ENCODE measurements at places on chromosomes 6 and 20. TPM values are rescaled to one million over a fixed set of nuclear protein-coding genes. Genes with fewer than 3 reads are reported as not detected.

DNA sequence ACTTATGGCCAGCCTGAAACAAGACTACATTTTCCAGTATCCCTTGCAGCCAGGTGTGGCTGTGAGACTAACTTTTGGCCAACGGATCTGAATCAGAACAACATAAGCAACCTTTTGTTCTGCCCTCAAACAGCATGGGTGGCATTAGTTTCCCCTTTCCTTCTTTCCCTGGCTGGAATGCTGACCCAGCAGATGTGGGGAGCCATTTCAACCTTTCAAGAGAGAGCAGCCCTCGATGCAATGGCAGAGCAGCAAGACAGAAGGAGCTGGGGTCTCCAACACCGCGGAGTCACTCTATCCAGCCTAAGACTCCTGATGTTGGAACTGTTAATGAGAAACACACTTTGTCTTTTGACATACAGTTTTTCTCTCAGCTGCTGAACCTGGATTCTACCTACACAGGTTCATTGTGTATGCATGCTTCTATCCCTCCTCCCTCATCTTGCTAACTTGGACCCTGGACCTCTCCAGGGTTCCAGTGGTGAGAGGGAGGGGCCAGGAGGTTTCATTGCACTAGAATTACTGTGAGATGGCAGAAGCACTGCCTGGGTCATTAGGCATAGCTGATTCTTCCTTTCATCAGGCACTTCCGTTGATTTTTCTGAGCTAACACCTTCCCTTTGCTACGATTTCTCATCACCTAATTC lies 28.8 kb upstream of the DDR1 start:
- H3K4me3 ChIP-seq, result no peak overlapping the region
- no peaks in the 10 kb centered on the region for H3K36me3 ChIP-seq
- no peaks in the 10 kb centered on the region for H3K27me3 ChIP-seq
- no peak overlapping the region for H3K27ac ChIP-seq
- no peaks in the 10 kb centered on the region for H3K4me1 ChIP-seq

DNA sequence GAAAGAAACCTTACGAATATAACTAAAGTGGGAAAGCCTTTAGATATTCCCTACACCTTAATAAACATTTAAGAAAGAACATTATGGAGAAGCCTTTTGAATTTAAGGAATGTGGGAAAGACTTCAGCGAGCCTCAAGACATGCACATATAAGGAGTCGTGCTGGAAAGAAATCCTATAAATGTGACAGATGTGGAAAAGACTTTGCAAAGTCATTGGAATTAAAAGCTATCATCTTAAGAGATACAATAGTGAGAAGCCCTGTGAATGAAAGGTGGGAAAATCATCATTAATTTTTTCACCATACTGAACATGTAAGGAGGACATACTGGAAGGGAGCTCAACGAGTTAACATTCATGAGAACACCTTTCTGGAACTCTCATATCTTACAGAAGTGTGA lies 650.5 kb upstream of the DEFB115 start:
- H3K36me3 ChIP-seq, result no peaks in the 10 kb centered on the region
- no peaks in the 10 kb centered on the region for H3K27me3 ChIP-seq
- no peaks in the 10 kb centered on the region for H3K4me1 ChIP-seq
- DNase-seq, result no peak
- H3K27ac ChIP-seq, result no peak overlapping the region

GRCh38 chr6:154526996-154527395 lies 16.5 kb upstream of the CNKSR3 start:
- H3K4me1 ChIP-seq, result no peaks in the 10 kb centered on the region
- H3K27me3 ChIP-seq, result no peaks in the 10 kb centered on the region
- H3K36me3 ChIP-seq, result no peaks in the 10 kb centered on the region
- no peak for DNase-seq
- no peak overlapping the region for H3K27ac ChIP-seq

- H3K36me3 ChIP-seq, result no peaks in the 10 kb centered on the region
- peaks cover 5% of the 10 kb centered on the region for H3K4me1 ChIP-seq
- no peak overlapping the region for H3K4me3 ChIP-seq
- peaks cover 2% of the 10 kb centered on the region for H3K27me3 ChIP-seq
- no peak for DNase-seq
- no peak overlapping the region for H3K27ac ChIP-seq
These were observed 1.1 kb downstream of the GJA10 start for GRCh38 chr6:89895276-89895874.

DAAM2 gene
- total RNA-seq, result 15.8 TPM

- H3K27ac ChIP-seq, result no peak overlapping the region
- H3K4me3 ChIP-seq, result no peak overlapping the region
- H3K36me3 ChIP-seq, result no peaks in the 10 kb centered on the region
- DNase-seq, result no peak
These were observed 96.2 kb upstream of the HMGN3 start for GRCh38 chr6:79330704-79331103.

TNNC2 gene
- not detected for total RNA-seq

- H3K27me3 ChIP-seq, result no peaks in the 10 kb centered on the region
- DNase-seq, result no peak
- no peaks in the 10 kb centered on the region for H3K36me3 ChIP-seq
- H3K27ac ChIP-seq, result no peak overlapping the region
- H3K4me3 ChIP-seq, result no peak overlapping the region
These were observed 12.6 kb upstream of the PCMTD2 start for GRCh38 chr20:64242797-64243475.

CCM2L gene
- 1.9 TPM for total RNA-seq

DNA sequence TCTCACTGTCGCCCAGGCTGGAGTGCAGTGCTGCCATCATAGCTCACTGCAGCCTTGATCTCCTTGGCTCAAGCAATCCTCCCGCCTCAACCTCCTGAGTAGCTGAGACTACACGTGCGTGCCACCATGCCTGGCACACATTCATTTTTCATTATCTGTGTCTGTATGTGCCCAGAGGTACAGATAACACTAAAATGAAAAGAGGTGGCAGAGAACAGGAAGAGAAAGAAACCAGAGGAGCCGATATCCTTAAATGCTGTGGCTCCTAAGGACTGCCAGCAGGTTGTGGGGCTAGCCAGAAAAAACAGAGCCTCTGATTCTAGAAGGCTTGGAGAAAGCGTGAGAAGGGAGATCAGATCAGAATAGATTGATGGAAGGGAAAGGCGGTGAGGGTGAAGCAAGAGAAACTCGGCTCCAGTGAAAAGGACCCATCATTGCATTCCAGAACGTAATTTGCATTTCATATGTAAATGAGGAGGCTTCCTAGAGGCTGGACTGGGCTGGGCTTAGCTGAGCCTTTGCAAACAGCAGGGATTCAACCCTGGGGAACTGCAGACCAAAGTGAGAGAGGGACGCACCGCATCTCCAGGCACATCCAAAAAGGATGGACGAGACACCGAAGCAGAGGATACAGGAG lies 64.2 kb downstream of the GCNT2 start:
- no peaks in the 10 kb centered on the region for H3K4me1 ChIP-seq
- H3K27me3 ChIP-seq, result no peaks in the 10 kb centered on the region
- H3K4me3 ChIP-seq, result peak overlapping the region; percentile 8
- DNase-seq, result no peak

SLPI gene
- total RNA-seq, result 983 TPM

DNA sequence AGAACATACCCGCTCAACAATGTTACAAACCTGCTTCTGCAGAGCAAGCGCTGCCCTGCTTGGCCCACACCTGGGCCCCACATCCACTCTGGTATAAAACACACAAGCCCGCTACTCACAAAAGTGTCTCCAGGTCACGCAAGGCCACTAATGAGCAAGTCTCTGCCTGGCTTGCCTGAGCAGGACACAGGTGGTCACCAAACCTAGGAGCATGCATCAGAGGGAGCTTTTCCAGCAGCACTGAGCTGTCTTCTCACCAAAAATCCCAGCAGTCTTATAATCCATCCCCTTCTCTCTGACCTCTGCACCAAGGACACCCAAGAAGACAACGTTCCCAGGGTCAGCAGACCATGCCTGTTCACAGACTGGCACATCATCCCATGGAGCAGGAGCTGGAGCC lies 100.8 kb downstream of the DLL1 start:
- DNase-seq, result no peak
- H3K27me3 ChIP-seq, result no peaks in the 10 kb centered on the region
- H3K4me1 ChIP-seq, result peaks cover 16% of the 10 kb centered on the region
- no peak overlapping the region for H3K4me3 ChIP-seq

DNA sequence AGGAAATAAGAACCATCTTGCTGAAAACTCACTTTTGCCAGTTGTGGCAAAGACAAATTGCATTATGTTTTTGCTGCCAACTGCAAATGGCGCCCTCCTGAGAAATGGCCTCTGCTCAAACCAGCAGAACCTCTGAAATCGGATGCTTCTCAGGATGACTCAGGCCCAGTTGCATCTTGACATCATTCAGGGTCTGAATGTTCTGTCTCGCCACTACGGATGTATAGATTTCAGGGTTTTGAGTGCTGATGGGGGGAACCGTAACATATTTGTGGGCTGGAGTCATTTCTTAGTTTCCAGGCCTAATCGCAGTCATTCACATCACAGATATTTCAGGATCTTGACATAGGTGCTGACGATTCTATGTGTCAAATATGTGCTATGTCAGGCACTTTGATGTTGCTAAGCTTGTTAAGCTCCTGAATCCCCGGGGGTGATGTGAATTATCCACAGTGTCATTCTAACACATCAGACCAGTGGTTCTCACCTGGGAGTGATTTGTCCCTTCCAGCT lies 207.1 kb downstream of the NFATC2 start:
- H3K27ac ChIP-seq, result no peak overlapping the region
- no peaks in the 10 kb centered on the region for H3K36me3 ChIP-seq
- H3K4me3 ChIP-seq, result no peak overlapping the region
- no peaks in the 10 kb centered on the region for H3K27me3 ChIP-seq

PRSS35 gene
- not detected for total RNA-seq

- no peaks in the 10 kb centered on the region for H3K4me1 ChIP-seq
- H3K27ac ChIP-seq, result peak overlapping the region; percentile 31
- H3K4me3 ChIP-seq, result no peak overlapping the region
- no peak for DNase-seq
- H3K36me3 ChIP-seq, result peaks cover 31% of the 10 kb centered on the region
- no peaks in the 10 kb centered on the region for H3K27me3 ChIP-seq
These were observed 120.4 kb downstream of the RNGTT start for GRCh38 chr6:88843040-88843439.

DNA sequence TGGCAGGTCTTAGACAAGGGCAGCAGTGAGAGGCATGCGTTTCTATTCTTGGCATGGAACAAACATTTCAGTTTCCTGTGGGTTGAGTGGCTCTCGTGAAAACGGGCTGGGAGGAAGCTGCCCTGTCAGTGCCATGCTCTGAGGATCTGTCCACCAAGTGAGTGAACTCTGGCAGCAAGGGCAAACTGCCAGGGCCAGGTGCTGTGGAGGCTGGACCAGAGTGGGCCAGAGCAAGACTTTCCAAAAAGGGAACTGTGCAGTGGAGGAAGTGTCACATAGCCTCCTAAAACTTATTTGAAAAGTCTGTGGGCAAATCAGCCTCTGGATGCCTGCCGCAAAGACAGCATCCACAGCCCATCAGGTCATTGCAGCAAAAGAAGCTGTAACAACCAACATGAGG lies 44.2 kb upstream of the TAB2 start:
- H3K27ac ChIP-seq, result no peak overlapping the region
- DNase-seq, result no peak
- H3K4me3 ChIP-seq, result no peak overlapping the region
- peaks cover 34% of the 10 kb centered on the region for H3K27me3 ChIP-seq

SNAP25 gene
- 0.15 TPM for total RNA-seq

WFDC12 gene
- 0.44 TPM for total RNA-seq

DNA sequence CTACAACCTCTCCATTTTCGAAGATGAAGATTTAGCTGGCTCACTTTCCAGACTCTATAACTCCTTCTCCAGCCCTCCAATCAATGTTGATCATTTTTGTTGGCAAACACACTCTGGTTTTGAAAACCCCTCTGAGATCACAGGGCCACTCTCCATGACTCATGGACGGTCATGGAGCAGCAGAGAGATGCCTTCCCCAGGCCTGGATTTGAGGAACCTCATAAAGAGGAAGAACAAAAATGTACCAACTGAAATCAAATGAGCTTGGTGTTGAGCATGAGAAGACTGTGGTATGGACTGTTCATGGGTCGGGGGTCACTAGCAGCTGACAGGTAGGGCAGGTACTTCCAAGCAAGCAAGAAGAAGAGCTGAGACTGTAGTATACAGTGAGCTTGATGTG lies 112.8 kb upstream of the INSM1 start:
- no peak overlapping the region for H3K27ac ChIP-seq
- H3K27me3 ChIP-seq, result no peaks in the 10 kb centered on the region
- H3K36me3 ChIP-seq, result no peaks in the 10 kb centered on the region
- H3K4me3 ChIP-seq, result no peak overlapping the region
- no peak for DNase-seq
- H3K4me1 ChIP-seq, result no peaks in the 10 kb centered on the region

TBC1D22B gene
- total RNA-seq, result 10.9 TPM

DNA sequence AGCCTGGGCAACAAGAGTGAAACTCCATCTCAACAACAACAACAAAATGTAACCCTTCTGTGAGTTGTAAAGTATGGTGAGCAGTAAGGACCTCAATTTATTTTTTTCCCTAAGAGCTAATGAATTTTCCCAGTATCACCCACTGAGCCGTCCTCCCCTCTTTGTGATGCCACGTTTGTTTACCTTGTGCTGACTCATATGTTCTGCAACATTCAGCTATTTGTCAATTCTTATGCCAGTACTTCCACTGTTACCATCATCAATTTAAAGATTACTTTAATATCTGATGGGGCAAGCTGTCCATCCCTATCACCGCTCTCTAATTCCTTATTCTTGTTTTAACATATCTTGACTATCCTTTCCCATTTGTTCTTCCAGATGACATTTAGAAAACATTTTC lies 37.5 kb downstream of the MAK start:
- H3K27me3 ChIP-seq, result no peaks in the 10 kb centered on the region
- H3K27ac ChIP-seq, result no peak overlapping the region
- peaks cover 6% of the 10 kb centered on the region for H3K4me1 ChIP-seq
- H3K36me3 ChIP-seq, result no peaks in the 10 kb centered on the region

FLRT3 gene
- 1.6 TPM for total RNA-seq

ENPP3 gene
- total RNA-seq, result 0.22 TPM

TRERF1 gene
- total RNA-seq, result 10.1 TPM

PRR18 gene
- total RNA-seq, result not detected

GRCh38 chr6:113659762-113660404 lies 197.3 kb upstream of the MARCKS start:
- no peaks in the 10 kb centered on the region for H3K27me3 ChIP-seq
- no peak overlapping the region for H3K27ac ChIP-seq
- H3K4me3 ChIP-seq, result no peak overlapping the region

DNA sequence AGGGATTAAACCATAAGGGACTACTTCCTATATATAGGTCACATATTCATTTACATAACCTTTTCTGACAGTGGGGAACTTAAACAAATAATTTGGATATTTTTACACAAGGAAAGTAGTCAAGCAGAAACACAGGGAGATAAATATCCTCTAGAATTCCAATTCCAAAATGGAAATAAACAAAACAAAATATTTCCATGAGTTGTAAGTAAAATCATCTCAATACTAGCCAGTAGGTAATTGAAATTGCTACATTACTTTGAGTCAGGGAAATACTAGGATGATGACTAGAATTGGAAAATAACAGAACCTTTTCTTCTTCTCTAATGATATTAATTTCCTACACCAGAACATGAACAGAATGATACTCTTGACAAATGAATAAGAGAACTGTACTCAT lies 1308.1 kb upstream of the GJE1 start:
- no peaks in the 10 kb centered on the region for H3K27me3 ChIP-seq
- no peak for DNase-seq
- H3K27ac ChIP-seq, result no peak overlapping the region
- H3K36me3 ChIP-seq, result no peaks in the 10 kb centered on the region
- no peak overlapping the region for H3K4me3 ChIP-seq
